ENCODE measurements at places on chromosomes 6 and 20. TPM values are rescaled to one million over a fixed set of nuclear protein-coding genes. Genes with fewer than 3 reads are reported as not detected.
A peak's percentile ranks its signal among the peaks of the same experiment; 100 is the strongest.

Gene RAB44
- 0.07 TPM for total RNA-seq

Gene GRIK2
- total RNA-seq: 4.8 TPM

Gene CAP2
- 9.3 TPM for total RNA-seq

Gene ADGRF1
- total RNA-seq: 36.0 TPM

Gene SYCP2L
- 6.9 TPM for total RNA-seq

DNA sequence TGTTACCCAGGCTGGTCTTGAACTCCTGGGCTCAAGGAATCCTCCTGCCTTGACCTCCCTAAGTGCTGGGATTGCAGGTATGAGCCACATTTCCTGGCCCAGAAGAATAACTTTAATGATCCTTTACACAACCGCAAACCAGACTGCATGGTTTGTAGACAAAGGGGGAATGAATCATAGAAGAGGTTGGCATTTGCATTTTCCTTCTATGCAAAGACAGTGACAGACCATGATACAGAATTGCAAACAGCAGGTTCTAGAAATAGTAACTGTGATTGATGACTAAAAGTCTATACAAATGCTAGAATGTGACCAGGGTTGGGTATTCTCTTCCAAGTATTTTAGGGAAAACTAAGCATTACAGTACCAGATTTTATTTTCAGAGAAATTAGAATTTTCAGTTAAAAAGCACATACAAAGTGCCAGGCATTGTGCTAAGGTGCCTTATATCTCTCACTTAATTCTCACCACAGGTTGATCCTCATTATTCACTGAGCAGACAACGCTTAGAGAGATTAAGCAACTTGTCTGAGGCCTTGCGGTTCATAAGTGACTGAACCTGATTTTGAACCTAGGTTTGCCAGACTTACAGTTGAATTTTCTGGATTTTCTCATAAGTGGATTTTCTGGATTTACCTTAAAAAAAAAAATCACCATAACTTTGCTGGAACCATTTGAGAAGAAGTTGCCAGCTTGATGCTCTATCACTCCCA, 146.6 kb downstream of the ZFAND3 start:
- DNase-seq: no peak

GRCh38 chr20:9071976-9072726, 3.3 kb downstream of the PLCB4 start:
- no peak for DNase-seq

DNA sequence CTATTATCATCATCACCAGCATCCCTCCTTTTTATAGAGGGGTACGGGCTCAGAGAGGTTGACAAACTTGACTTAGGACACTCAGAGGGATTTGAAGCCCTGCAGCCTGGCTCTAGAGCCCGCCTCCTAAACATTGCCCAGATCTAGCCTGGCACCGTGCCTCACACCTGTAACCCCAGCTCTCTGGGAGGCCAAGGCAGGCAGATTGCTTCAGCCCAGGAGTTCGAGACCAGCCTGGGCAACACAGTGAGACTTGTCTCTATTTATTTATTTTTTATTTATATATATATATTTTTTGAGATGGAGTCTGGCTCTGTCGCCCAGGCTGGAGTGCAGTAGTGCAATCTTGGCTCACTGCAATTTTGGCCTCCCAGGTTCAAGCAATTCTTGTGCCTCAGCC, 6.3 kb upstream of the CSE1L start:
- DNase-seq: no peak

DNA sequence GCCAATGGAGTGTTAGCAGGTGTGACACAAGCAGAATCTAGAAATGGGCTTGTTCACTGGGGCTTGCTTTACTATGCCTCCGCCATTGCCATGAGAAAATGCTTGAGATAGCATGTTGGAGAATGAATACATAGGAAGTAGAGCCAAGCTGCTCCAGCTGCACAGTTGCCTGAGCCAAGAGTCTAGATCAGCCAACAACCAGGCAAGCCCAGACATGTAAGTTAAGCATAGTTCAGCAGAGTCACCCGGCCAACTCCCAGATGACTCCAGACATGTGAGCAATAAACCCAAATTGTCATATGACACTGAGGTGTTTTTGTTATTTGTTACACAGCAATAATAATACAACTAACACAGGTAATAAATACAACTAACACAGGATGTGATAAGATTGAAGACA, 167.9 kb downstream of the HAO1 start:
- DNase-seq: no peak

- no peak for DNase-seq
Observed at GRCh38 chr6:119739769-119740168, 390.2 kb upstream of the MAN1A1 start.

GRCh38 chr6:42367353-42368011, 84.2 kb downstream of the TRERF1 start:
- DNase-seq: no peak

- peak; percentile 62 for DNase-seq
Observed at GRCh38 chr20:58714340-58714922, 21.8 kb downstream of the NPEPL1 start.

DNA sequence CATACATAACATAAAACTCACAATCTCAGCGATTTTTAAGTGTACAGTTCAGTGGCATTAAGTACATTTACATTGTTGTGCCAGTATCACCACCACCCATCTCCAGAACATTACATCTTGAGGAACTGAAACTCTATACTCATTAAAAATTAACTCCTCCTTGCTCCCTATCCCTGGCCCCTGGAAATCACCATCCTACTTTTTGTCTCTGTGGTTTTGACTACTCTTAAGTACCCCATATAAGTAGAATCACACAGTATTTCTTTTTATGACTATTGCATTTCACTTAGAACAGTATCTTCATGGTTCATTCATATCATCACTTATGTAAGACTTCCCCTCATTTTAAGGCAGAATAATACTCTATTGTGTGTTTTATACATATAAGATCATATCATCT, 1108.1 kb downstream of the GRIK2 start:
- DNase-seq: no peak

DNA sequence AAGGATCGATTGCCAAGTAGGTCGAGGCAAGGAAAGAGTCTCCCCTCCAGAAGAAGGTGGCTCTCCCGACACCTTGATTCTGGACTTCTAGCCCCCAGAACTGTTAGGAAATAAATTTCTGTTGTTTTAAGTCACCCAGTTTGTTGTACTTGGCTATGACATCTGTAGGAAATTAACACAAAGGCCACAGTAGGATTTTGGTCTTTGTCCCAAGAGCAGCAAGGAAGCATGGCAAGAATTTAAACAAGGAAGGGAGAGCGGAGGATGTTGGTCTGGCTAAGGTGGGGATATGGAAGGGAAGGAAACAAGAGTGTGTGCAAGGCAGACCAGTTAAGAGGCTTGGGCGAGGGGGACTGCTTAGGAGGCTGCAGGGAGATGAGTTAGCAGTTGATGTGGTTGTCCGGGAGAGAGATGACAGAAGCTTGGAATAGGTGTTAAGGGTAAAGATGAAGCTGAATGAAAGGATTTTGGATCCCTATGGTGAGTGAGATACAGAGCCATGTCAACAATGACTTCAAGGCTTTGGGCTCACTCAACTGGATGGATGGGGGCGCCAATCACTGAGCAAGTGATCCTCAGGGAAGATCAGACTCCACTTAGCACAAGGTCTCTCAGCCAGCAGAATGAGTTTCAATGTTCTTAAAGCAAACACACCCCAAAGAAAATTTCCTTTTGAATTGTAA, 140.5 kb upstream of the ZNF217 start:
- DNase-seq: no peak

DNA sequence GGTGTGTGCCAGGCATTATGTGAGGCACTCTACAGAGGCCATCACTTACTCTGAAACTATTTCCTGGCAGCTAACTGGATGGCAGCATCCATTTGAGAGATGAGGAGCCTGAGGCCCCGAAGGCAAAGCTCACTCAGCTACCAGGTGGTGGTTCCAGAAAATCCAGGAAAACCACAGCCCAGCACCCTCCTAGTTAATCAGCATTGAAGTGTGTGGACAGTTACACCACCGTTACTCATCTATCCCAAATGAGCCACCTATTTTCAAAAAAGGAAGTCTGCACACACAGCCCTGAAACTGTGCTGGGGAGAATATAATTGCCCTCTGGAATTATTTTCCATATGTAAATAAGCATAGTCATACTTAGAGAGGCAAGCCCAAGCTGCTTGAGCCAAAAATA, 67.4 kb downstream of the CNBD2 start:
- DNase-seq: no peak

DNA sequence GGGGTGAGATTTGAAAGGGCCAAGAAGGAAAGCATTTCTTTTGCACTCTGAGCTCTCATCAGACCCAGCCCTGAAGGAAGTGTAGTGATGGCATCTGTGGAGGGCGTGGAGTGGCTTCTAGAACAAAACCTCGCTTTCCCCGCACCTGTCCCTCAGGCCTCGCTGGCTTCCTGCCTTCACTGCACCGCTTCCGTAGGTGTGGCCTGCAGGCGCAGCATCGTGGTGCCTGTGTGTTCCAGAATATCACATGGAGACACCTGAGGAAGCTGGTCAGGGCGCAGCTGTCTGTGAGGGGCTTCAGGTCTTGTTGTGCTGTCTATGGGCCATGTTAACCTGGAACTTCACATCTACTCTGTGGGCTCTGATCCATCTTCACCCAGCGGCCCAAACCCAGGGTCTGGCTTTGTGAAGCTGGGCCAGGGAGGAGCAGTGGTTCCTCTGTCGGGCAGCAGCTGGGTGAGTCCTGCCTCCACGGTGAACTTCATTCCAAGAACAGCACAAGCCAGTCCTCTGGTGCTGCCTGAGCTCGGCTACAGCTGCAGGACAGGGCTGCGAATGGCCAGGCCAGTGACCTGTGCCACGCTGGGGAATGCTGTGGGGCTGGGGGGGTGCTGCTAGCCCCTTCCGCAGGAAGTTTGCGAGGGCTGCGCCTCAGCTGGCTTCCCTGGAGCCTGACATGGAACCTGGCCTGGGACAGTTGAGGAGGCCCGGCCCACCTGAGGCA, 40.9 kb downstream of the DSTN start:
- DNase-seq: no peak

DNA sequence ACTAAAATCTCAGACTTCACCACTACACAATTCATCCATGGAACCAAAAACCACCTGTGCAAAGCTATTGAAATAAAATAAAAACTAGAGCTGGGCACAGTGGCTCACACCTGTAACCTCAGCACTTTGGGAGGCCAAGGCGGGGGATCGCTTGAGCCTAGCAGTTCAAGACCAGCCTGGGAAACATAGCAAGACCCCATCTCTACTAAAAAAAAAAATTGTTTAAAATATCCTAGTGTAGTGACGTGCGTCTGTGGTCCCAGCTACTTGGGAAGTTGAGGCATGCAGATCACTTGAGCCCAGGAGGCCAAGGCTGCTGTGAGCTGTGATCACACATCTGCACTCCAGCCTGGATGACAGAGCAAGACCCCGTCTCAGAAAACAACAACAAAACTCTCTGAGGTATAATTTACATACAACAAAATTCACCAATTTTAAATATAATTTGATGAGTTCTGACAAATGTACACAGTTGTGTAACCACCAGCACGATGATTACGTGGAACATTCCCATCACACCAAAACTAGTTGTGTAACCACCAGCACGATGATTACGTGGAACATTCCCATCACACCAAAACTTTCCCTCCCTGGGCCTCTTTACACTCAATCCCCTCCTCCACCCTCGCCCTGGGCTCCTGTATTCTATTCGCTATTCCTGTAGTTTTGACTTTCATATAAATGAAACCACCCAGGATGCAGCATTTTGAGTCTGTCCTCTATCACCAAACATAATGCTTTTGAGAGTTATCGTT, 107.5 kb downstream of the TAF4 start:
- DNase-seq: peak; percentile 29

All from type B pancreatic cell (in vitro differentiated cells).